Smooth muscle cell of the brain vasculature (primary cell): ENCODE measurements at places on chromosomes 11 and 22.

DNA sequence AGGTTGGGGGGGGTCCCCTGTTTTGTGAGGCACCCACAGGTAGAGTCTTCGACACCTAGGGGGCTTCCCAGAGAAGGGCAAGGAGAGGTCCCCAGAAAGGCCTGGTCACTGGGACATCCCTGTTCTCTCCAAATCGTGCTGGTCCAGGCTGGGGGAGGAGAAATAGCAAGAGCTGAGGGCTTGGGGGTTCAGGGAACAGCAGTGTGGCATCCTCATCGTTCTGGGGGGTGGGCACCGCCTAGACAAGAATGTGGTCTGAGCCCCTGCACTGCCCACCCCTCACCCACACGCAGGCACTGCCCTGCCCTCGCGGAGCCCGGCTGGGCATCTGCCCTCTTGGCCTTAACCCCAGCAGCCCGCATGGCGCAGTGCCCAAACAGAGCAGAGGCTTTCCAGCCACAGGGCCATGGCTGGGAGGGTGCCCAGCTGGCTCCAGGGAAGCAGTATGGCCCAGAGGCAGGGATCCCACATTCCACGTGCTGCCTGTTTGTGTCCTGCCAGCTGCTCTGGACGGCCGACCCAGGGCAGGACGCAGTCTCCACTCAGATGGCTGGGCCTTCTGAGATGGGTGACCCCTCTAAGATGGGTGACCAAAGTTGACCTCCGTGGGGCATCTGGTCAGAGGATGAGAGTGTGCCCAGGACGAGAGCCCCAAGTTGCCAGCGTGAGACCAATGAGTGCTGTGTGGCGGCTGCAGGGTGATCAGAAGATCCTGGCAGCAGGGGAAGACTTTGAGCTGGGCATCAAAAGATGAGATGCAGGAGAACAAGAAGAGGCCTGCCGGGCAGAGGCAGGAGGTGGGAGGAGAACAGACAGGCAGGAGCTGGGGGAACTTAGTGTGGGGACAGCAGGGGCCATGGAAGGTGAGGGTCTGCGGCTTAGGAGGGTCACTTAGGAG is 14.4 kb downstream of the SCARF2 start:
- no peak for DNase-seq

DNA sequence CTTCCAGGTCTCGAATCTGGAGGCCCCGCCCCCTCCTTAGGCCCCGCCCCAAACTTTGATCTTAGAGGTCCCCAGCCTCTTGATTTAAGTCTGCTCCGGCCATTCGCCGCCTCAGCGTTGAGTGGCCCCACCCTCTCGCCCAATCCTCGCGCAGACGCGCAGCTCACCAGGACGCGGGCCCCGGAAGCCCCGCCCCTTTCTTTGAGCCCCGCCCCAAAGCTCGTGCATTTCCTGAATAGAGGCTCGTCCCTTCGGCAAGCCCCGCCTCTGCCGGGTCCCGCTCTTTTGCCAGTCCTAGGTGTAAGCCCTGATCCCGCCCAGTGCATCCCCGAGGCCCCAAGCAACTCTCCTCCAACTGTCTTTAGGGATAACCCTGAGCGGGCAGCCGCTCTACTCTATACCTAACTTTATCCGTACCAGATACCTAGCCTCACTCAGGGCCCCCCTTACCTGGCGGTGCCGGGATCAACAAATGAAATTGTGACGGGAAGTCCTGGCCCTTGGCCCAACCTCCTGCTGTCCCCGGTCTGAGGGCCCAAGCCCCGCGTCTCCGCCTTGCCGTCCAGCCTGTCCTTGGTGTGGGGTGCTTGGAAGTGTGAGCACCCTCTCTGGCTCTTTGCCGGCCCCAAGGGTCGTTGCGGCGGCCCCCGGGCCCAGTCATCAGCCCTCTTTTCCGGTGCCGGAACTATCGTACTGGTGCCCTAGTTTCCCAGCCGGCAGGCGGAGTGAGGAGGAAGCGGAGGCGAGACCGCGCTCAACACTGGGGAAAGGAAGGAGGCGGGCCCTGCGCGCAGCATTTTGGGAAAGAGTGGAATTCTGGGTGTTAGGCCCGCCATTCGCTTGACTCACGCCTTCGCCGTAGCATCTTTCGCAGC is at the start of gene SNRPD3:
Gene SNRPD3, plus strand, starts transcription at position 835 of the 875 bp plus-strand sequence. CDS start 1,676 bp downstream, outside the sequence.
- DNase-seq = peak; percentile 99

GRCh38 chr11:2767801-2768200 is 68.0 kb upstream of the KCNQ1OT1 start:
- DNase-seq = no peak

- DNase-seq = no peak
Measured at GRCh38 chr22:22935056-22935545, 47.5 kb downstream of the IGLL5 start.

DNA sequence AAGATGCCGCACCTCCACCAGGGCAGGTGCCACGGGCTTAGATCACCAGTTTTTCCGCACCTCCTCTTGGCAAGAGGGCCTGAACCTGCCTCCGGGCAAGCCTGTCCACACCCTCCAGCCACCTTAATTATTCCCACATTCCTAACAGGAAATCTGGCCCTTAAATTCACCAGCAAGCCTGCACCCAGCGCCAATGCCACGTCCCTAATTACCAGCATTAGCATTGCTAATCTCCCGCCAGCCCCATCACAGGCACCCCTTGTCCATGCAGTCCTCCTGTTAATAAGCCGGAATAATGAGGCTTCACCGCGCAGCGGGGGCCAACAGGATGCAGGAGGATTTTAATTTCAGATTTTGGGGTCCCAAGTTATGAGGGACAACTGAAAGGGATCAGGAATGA is 69.7 kb downstream of the PHF21B start:
- DNase-seq = no peak

DNA sequence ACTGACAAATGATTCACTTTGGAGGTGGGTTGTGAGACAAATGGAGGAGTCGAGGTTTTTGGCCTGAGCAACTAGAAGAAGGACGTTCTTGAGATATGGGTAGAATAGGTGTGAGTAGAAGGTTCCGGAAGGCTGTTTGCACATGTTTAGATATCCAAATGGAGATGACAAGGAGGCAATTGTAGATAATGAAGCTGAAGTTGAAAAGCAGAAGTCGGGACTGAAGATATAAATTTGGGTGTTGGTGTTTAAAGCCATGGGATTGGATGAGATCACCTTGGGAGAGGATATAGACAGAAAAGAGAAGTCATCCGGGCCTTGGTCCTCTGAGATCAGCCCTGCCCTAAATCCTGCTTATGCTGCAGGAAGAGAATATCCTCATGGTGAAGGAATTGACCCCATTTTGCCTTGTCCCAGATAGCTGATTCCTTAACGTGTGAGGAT is 75.5 kb upstream of the CD44 start:
- no peak for DNase-seq

DNA sequence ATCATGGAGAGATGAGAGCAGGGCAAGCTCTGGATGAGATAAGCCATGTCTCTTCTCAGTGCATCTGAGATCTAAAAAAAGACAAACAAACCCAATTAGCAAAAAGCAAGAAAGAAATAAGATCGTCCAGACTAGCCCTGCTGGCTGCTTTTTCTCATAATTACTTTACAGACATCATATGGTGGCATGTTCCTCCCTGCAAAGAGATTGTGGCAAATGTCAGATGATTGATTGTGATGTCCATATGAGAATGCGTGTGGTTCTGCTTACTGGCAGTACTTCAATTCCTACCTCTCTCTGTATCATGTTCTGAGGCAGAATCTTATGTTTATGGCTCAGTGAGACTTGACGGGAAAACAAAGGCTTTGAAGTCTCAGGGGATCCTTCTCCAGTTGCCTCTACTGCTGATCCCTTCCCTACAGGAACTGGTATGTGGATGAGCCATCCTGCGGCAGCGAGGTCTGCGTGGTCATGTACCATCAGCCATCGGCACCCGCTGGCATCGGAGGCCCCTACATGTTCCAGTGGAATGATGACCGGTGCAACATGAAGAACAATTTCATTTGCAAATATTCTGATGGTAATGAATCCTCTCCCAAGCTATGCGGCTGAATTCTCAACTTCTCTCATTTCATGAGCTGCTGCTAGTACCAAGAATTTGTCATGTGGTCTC is 8.8 kb downstream of the LAYN start:
- DNase-seq = no peak

GRCh38 chr11:79212741-79213190 is 228.1 kb downstream of the TENM4 start:
- DNase-seq = no peak

GRCh38 chr11:122872046-122872445 is 10.5 kb upstream of the JHY start:
- no peak for DNase-seq

GRCh38 chr11:54930930-54931329 is 224.3 kb downstream of the OR4A5 start:
- no peak for DNase-seq

DNA sequence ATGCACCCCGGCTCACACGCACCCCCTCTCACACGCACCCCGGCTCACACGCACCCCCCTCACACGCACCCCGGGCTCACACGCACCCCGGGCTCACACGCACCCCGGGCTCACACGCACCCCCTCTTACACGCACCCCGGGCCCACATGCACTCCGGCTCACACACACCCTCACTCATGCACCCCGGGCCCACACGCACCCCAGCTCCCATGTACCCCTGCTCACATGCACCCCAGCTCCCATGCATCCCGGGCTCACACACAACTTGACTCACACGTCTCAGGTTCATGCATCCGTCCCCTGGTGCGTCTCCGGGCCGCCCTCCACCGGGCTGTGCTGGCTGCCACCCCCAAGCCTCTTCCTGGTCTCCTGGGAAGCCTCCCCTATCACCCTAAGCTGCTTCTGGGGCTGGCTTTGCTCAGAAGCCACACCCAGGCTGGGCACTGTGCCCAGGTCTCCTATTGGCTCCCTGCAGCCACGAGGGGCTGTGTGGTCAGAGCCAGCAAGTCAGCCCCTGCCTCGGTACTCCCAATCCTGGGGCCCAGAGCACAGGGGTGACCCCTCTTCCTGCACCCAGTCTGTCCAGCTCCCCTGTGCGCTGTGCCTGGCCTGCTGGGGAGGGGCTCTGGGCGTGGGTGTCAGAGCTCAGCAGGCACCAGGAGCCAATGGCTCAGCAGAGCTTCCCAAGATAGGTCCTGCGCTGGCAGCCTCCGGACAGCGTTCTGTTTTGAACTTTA is 16.9 kb downstream of the TSPAN4 start:
- DNase-seq = no peak

DNA sequence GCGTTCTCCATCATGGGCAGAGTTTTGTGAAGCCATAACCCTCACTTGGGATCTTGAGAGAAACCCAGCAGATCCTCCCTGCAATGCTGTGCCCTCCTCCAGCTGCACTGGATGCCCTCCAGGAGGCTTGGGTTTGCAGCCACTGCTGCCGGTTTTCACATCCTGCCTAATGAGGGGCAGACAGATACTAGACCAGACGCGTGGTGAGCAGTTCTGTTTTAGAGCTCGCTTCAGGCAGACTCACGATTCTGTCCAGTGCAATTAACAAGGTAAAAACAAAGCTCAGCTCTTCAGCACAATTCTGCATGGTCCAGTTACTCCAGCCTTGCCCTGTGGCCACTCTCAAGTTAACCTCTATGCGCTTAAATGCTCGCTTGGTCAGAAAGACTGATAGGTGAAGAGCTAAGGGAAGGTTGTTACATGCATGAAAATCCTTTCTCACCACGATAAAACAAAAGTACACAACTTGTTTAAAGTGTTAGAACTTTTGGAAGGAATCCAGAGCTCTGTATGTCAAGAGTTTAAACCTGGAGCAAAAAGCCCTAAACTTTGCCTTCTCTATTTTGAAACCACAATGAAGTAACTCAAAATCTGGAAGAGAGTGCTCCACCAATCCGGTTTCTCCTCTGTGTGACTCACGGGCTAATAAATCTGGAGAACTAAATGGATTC is 292.3 kb upstream of the FAT3 start:
- no peak for DNase-seq

GRCh38 chr11:64253481-64253880 is 2.2 kb downstream of the PLCB3 start:
- DNase-seq = no peak

DNA sequence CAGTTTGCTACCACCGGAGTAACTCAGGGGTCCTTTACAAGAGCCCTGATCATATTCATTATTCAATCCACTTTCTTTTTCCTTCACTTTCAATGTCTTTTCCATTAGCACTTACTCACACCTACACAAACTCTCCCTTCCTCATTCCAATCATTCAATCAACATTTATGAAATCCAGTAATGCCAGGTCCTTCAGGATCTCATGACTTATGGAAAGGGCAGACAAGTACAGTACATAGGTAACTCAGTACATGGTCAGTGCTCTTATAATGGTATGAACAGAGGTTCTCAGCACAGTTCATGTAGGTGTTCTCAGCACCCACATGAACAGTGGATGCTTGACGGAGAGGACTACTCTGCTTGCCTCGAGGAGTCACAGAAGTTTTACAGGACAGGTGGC is 106.6 kb downstream of the USP35 start:
- DNase-seq = no peak

GRCh38 chr22:41893591-41894375 is 21.1 kb downstream of the SHISA8 start:
- no peak for DNase-seq

DNA sequence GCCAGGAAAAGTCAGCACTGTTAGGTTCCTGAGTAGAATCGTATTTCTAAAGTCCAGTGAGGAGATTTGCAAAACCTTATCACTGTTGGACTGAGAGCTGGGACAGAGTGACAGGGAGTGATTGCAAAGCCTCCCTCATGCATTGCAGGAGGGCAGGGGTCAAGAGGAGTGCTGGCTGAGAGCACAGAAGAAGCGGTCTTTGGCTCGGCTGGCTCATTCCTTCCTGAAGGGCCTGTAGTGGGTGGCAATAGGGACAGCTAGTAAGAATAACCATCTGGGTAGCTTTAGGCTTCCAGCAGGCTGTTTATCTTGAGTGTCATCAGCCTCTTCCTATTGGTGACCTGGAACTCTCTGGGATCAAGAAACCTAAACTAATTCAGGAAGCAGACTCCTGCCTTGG is 53.4 kb downstream of the CD44 start:
- no peak for DNase-seq

DNA sequence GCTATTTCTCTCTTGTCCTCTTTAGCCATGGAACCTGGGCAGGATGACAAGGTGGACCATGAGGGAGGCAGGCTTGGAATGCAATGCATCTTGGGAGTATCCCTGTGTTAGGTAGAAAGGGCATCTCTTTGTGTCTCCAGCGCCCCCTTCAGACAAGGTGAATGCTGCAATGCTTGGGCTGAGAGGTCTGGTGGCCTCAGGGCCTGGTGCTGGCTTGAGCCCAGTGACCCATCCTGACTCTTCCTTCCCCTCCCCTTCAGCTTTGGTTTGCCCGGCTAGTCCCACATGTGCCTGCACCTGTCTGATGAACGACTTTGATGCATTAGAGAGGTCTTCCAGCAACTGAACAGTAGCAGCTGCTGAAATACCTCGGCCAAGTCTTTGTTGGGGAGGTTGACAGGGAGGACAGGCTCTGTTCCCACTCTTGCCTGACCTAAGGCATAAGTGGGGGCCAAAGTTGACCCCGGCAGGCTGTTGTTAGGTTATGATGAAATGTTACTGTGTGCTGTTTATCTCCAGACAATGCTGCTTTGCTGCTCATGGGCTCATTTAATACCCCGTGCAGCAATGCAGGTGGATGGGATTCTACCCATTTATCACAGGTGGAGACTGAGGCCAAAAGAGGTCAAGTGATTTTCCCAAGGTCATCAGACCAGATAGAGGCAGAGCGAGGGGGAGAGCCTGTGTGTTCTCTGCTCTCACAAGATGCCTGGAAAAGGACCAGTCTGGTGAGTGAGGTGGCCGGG is 22.5 kb downstream of the MYO18B start:
- no peak for DNase-seq

GRCh38 chr22:30044369-30044768 is 35.9 kb upstream of the HORMAD2 start:
- DNase-seq = peak; percentile 67

GRCh38 chr11:27039873-27040272 is 742 bp upstream of the BBOX1 start:
- DNase-seq = no peak

- no peak for DNase-seq
Measured at GRCh38 chr11:110373051-110373702, 56.6 kb upstream of the FDX1 start.

GRCh38 chr11:6124245-6124644 is 16.8 kb downstream of the OR56B4 start:
- no peak for DNase-seq
